ENCODE measurements at places on chromosomes 16 and 17.
A peak's percentile ranks its signal among the peaks of the same experiment; 100 is the strongest.

- no peak for DNase-seq
These were observed 22.6 kb downstream of the TTYH2 start for GRCh38 chr17:74235911-74236371.

DNA sequence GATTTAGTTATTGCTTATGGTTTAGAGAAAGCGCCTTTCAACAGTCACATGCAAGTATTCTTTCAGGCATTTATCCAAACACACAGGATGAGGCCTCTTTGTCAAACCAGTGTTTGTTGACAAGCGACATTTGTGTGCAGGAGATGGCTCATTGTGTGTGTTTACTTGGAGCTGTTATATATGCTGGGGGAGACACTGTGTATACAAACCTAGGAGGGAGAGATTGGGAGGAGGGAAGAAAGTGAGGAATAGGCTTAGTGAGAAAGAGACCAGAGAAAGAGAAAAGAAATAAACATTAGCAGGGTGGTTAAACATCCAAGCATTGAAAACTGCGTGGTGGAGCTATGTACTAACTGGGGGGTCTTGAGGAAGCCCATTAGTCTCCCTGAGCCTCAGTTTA, 437.6 kb downstream of the MAF start:
- no peak for DNase-seq

DNA sequence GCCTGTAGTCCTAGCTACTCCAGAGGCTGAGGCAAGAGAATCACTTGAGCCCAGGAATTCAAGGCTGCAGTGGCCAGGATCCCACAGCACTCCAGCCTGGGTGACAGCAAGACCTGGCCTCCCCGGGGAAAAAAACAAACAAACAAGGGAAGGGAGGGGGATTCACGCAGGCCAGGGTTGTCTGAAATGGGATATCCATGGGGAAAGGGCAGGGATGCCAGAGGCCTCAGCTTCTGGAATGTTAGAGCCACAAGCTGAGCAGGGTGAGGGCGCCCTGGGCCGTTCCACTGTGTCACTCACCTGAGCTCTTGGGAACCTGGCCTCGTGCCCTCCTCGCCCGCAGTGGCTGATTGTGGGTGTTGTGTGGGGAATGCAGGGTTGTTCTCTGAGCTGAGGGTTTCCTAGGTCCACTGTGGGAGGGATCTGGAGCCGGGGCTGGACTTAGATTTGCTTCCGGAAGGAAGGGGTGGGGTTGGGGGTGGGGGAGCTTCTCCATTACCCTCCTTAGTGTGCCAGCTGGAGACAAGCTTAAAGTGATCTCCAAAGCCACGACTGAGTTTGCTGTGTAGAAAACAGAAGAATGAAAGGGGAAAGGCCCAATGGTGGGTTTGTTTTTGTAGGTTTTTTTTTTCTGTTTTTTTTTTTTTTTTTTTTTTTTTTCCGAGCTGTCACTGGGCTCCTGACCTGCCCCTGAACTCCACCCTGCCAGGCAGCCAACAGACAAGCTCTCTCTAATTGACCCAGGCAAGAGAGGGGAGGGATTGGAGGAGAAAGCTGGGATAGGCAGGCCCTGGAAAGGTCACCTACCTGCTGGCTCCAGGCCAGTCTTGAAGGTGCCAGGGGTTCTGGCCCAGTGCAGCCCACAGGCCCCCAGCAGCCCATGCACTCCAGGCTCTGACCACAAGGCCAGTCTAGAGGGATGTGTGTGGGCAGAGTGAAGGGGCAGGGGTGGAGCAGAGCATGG, at the start of gene SULT1A1:
Gene SULT1A1 (minus strand): TSS at position 414 of the 964 bp plus-strand sequence. CDS start 1,189 bp downstream, outside the sequence.
- DNase-seq: no peak

GRCh38 chr16:27945233-27945973, 118.1 kb downstream of the GSG1L start:
- DNase-seq: no peak

DNA sequence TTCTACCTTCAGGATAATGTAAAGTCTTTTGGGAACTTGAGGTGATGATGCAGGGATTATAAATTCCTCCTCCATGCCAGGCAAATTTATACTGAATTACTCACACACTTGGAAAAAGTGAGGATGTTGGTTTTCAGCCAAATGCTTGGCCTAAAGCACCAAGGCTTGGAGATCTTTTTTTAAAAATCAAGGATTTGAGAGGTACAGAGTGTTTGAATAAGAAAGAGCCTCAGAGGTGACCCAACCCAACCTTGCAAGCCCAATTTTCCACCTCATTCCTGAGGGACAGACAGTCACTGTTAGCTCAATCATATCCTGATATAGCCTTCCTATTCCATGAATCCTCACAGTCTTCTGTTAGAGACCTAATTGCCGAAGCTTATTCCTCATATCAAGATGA, 14.0 kb downstream of the GRIN2A start:
- DNase-seq: peak; percentile 78

DNA sequence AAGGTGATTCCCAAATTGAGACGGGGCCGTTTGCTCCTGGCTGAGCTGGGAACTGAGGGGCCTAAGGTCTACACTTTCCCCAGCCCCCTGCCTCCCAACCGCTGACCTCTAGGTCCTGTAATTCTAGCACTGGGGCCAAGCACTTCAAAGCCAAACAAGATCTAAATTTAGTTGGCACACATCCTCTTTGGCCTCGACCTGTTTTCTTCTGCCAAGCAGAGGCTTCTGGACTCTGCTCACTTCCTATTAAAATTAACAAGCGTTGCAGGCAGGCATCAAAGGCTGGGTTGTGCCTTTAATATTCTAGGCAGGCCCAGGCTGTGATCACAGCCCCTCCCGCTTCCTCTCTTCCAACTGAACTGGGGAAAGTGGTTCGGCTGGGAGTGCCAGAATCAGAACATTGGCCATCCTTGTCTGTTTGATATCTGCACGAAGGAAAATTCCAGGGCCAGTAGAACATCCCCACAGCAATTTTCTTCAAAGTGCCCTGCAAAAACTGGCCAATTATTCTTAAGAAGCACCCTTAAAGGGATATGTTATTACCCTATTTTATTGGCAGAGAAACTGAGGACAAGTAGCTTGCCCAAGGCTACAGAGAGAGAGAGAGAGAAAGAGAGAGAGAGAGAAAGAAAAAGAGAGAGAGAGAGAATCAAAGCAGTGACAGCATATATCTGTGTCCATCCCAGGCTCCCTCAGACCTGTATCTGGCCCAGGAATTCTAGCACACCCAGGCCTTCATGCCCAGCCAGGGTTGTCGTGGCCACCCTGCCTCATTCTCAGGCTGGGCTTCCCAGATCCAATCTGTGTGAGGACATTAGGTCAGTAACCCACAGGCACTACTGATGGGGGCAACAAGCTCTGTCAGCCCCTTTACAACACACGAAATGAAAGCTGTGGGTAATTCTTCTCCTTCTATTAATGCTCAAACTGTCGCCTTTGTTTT, 12.8 kb upstream of the MT4 start:
- no peak for DNase-seq

DNA sequence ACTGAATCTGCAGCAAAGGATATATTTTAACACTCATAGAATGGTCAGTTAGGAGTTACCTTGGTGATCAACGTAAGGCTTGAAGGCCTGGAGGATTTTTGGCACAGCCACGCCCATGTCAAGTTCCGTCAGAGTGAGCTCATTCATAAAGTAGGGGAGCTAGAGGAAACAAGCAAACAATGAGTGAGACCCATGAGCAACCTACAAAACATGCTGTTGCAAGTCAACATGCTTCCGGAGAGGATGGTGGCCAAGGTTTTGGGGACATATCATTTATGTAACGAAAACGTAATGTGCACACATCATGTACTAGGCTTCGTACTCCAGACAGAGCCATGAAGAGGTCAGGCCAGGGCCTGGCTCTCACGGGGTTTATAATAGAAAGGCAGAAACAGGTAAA, 41.1 kb upstream of the ERN1 start:
- DNase-seq: peak; percentile 52

DNA sequence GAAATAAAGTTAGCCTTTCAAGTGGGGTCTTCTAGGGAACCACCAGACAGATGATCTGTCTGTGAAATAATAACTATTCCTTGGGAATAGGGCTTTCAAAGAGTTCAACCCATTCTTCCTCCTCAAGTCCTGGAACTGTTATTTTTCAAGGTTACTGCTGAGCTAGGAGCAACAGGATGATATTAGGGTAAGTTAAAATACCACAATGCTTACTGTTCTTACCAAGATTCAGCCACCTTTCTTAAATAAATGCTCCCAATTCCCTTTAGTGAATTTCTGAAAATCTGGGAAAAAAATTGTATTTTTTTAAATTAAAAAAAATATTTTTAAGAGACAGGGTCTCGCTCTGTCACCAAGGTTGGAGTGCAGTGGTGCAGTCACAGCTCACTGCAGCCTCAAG, 26.9 kb upstream of the ALDH3A2 start:
- no peak for DNase-seq

GRCh38 chr16:52861614-52862022, 191.1 kb downstream of the CHD9NB start:
- DNase-seq: no peak

DNA sequence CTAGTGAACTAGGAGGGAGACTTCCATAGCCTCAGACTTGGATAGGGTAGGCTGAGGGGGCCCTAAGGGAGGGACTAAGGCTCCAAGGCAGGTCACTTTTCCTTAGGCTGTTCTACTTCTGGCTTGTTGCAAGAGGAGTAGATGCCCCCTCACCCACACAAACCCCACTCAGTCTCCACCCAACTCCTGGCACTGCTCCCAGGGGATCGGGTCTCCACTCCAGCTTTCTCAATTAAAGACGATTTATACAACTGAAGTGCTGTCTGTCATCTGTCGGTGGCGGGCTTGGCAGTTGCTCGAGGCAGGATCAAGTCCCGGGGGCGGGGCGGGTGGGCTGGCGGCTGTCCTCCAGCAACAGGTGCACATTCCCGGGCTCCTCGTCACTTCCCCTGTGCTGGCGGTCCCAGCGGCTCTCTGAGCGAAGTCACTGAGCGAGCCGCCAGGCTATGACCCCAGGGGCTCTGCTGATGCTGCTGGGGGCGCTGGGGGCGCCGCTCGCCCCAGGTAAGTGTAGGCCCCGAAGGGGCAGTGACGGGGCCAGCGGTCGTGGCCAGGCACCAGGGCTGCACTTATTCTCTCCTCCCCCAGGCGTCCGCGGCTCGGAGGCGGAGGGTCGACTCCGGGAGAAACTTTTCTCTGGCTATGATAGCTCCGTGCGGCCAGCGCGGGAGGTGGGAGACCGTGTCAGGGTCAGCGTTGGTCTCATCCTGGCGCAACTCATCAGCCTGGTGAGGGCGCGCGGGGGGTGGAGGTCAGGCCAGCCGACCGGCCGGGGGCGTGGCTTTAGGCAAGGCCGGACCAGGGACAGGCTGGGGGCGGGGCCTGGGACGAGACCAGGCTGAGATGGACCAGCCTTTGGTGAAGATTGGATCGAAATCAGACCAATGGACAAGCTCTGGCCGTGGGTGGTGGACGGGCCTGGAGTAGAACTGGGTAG, at the start of gene CHRNB1:
Gene CHRNB1 (plus strand): TSS at position 380 of the 937 bp plus-strand sequence. CDS start 67 bp downstream, at position 447.
- no peak for DNase-seq

DNA sequence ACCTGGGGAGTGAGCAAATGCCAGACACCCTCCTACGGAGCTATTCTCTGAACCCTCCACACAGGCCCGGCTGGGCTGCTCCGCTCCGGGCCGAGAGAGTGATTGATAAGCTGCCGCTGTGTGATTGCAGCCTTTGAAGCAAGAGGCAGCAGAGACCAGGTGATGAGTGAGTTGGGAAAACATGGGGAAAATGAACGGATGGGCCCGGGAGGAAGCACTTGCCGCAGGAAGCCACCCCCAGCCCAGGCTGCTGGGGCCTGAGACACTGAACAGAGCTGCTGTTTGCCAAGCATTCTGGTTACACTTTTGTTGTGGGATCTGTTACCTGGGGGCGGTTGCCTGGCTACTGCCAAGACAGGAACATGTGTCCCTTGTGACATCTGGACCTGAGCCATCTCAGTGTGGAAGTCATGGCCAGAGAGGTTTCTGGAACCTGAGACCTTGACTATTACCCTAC, 46.4 kb upstream of the KLHDC4 start:
- DNase-seq: no peak

DNA sequence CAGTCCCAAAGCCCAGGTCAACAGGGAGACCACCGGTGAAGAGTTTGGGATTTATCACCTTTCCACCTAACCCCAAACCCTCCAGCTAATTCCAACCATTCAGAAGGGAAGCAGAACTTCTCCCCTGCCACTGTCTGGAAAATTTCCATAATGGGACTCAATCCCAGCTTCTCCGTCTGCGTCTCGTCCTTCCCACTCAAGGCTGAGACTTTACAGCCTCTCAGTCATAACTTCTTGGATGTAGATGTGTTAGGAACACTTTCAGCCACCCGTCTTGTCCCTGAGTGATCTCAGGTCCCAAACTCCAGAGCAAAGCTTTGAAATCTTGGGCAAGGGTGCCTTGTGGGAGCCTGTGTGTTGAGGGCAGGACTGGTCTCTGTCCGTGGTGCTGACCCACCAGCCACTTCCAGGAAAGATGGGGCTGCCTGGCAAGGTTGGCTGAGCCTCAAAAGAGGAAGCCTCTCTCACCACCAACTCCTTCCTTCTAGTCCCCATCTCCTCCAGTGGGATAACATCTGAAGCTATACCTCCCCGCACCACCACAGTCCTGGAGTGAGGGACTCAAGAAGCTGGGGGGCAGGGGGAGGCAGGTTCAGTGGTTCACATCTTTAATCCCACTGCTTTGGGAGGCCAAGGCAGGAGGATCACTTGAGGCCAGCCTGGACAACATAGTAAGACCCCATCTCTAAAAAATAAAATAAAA, 9.3 kb downstream of the GAS2L2 start:
- DNase-seq: no peak

- DNase-seq: no peak
These were observed 22.7 kb downstream of the NXN start for GRCh38 chr17:956905-957304.

DNA sequence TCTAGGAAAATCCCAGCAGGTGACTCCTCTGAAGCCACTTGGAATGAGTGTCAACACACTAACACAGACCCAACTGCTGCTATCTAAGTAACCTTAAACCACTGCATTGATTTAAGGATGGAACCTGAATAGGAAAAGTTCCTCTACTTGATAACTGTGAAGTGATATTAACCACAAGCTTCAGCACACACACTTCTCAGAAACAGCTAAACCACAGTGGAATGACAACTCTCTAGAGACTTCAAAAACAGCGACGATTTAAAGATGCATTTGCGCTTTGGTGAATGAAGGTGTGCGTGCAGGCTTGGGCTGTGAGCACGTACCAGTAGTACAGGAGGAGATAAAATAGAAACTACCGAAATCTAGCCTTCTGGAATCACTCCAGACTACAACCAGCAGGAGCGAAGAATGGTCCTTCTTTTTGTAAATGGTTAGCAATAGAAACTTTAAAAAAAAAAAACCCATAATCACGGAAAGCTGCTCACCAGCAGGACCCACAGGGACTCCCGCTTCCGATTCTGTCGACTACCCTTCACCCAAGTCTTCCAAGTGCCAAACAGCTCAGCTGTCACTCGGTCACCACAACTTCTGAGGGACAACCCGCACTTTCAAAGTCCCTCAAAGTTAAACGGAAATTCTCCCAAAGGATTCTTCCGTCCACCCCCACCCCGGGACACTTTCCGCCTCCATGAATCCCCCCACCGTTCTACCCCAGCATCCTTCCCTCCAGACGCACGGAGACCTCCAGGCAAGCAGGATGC, 137.7 kb upstream of the CORO6 start:
- no peak for DNase-seq

- DNase-seq: no peak
These were observed 2.2 kb upstream of the KRT33A start for GRCh38 chr17:41352597-41353366.

GRCh38 chr17:8079291-8080207, 8.0 kb downstream of the ALOX12B start:
- DNase-seq: no peak

GRCh38 chr17:79956853-79957252, 78.8 kb downstream of the TBC1D16 start:
- DNase-seq: no peak

Measured in HS-5 (cell line).